ENCODE measurements at places on chromosomes 12 and 14.

DNA sequence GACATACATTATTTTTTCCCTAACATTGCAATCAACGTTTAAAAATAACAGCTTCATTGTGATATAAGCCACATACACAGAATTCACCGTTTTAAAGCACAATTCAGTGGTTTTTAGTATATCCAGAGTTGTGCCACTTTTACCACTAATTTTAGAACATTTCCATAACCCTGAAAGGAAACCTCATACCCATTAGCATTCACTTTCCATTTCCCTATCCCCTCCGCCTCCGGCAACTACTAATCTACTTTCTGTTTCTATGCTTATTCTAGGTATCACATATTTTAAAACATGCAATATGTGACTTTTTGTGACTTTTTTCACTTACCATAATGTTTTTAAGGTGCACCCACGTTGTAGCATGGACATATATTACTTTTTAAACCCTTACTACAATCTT is 55.6 kb upstream of the ISM2 start:
- no peak for DNase-seq

DNA sequence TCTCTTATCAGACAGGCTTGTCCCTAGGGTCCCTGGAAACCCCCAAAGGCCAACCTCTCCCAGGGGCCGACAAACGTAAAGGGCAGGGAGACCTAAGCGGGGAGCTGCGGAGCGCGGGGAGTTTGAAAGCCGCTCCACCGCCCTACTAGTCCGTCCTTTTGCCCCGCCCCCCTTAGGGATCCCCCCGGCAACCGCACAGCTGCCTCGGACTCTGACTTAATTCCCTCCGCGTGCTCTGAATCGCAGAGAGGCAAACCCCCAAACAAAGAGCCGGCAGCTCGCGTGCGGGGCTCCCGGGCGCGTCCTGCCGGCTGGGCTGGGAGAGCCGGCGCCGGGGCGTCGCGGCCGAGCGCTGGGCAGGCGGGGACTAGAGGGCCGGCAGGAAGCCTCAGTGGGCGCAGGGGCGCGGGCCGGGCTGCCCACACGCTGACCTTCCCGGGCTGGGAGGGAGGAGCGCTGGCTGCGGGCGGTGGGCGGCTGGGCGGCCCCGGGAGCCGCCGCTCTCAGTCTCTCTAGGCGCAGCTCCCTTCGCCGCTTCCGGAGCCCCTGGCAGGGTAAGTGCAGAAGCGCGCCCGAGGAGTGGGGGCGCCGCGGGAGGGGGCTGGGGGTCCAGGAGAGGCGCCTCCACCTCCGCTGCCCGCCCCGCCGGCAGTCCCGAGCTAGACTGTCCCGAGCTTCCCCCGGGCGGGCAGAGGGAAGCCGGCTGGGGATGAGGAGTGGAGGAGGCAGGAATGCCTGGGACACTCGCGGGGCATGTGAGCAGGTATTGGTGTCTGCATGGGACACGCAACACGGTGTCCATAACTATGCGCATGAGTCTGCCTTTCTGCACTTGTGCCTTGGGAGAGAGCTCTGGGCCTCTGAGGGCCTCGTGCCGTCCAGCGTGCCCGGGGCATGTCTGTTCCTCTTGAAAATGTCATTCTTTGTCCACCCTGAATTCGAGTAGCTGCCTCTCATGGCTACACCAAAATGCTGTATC is at the start of gene TSPAN11:
TSS of gene TSPAN11 (plus strand) at position 506 of the 979 bp plus-strand sequence. CDS start 27,244 bp downstream, outside the sequence.
- DNase-seq = no peak

GRCh38 chr14:96017882-96018281 is 21.3 kb upstream of the C14orf132 start:
- DNase-seq = no peak

DNA sequence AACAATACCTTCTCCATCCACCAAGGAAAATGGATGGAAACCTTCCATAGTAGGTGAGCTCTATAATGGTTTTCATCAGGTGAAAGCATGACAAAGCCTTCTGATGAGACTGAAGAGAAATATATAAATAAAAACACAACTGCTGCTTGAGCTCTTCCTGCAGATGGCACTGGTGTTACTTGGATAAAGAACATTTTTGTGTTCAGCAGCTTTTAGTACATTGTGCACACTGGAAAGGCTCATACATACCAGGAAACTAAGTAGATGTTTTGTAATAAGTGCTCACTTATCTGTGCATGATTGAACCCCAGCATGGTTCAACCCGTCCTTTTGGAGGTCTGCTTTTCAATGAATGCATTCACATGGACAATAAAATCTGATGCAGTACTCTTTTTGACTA is 357.3 kb upstream of the MIS18BP1 start:
- DNase-seq = no peak

DNA sequence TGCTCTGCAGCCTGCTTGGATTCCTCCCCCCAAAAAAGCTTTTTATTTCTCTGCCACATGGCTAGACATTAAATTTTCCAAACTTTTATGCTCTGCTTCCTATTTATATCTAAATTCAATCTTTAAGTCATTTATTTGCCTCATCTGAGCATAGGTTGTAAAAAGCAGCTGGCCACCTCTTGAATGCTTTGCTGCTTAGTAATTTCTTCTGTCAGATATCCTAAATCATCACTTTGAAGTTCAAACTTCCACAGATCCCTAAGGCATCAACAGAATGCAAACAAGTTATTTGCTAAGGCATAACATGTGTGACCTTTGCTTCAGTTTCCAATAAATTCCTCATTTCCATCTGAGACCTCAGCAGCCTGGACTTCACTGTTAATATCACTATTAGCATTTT is 209.6 kb downstream of the FSCB start:
- no peak for DNase-seq

DNA sequence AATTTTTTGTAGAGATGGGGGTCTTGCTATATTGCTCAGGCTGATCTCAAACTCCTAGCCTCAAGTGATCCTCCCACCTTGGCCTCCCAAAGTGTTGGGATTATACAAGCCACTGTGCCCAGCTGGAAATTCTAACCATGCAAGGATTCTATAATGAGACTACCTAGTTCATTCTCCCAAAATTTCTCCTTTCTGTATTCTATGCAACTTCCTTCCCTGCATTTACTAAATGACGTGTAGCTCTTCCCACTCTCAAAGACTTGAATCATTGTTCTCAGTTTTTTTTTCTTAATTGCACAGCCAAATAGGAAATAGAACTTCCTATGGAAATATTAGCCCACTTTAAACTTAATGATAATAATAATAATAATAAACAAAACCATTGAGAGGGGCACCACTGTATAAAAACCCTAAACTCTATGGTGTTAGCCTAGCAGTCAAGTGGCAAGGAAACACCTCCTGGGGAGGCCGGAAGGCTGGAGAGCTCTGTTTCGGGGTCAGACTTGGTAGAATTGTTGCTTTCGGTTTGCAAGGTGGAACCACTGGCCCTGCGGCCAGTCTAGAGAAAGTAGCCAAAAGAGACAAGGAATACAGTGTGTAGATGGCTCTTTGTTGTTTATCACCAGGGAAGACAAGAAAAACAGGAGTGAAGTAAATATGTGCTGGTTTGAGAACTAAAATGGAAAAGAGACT is 40.0 kb upstream of the TESC start:
- no peak for DNase-seq

- DNase-seq = no peak
Measured at GRCh38 chr12:5244513-5244972, 187.4 kb upstream of the NTF3 start.

DNA sequence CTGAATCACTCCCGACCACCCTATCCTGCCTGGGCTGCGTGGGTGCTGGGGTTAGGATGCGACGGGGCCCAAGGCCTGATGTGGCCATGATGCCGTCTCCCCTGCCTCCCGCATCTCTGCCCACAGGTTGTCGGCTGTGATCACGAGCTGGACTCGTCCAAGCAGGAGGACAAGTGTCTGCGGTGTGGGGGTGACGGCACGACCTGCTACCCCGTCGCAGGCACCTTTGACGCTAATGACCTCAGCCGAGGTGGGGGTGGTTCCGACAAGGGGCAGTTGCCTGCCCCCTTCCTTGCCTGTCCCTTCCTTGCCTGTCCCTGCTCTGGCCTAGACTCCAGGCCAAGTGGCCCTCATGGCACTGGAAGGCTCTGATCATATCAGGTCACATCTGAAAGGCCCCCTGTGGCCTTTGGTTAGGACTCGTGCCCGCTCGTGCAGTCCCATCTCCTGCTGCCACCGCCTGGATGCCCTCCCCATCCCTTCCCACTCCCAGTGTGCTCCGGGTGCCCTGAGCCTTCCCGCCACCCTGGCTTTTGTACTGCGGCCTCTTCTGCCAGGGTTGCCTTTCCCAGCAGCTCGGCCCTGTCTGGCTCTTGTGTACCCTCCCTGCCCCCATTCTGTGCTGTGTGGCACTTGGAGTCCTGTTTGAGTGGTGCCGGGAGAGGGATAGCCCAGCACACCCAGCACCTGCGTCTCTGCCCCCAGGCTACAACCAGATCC is 13.6 kb downstream of the PAPLN start:
- DNase-seq = no peak

DNA sequence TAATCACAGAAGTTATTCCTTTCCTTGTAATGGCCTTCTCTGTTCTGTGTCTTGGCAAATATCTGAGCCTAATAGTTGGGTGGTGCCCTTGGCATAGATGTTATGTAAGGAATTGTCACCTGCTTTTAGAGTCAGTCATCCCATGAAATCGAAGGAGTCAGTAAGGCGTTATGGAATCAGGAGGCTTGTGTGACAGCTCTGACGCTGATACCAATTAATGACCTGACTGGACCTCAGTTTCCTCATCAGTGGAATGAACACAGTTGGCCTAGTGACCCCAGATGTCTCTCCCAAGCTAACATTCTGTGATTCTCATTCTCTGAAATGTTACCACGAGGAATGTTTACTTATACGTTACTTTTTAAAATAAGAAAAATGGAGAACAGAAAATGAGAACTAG is 32.1 kb downstream of the TXNRD1 start:
- no peak for DNase-seq

- DNase-seq = no peak
Measured at GRCh38 chr14:24441485-24441884, 1.1 kb downstream of the SDR39U1 start.

- no peak for DNase-seq
Measured at GRCh38 chr14:37591311-37591940, 3.6 kb downstream of the FOXA1 start.

DNA sequence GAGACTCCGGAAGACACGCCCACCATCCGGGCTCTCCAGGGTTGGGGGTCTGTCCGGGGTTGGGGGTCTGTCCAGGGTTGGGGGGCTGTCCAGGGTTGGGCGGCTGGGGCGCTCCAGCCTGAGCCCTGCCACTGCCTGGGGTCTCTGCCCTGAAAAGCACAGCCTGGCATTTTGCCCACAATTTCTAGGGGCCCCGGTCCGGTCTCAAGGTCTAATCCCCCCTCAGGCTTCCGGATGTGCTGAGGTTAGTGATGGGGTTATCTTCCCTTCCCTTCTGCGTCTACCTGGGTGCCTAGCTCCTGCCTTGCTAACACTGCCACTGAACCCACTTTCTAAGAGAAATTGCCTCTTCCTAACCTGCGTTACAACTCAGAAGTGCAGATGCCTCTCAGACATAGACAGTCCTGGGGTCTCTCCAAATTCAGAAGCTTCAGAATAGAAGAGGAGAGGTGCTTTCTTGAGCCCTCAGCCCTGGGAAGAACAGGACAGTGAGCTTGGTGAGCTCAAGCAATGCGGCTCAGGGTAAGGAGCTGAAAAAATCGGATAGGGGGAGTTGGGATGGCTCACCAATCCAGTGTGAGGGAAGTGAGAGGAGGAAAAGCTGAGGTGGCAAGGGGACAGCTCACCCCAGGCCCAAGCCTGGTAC is 5.7 kb downstream of the LHX5 start:
- no peak for DNase-seq

GRCh38 chr14:106807493-106807892 is 1281.1 kb downstream of the TMEM121 start:
- DNase-seq = no peak

DNA sequence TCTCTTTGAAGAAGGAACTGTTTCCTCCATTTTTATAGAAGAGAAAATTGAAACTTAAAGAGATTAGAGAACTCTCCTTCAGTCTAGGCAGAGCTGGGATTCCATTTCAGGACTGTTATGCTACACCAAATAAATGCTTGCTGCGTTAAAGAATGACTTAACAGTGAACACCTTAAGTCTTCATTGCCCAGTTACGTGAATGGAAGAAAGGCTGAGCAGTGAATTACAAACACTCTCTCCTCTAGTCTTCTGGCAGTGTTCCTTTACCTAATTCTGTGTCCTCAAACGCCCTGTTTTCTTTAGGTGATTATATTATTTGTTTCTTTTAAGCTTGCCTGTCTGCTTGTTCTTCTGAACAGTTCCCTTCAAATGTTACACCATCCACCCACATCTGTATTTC is 59.7 kb downstream of the RCOR1 start:
- no peak for DNase-seq

- DNase-seq = no peak
Measured at GRCh38 chr14:88323086-88323522, at the start of gene KCNK10. TSS of gene KCNK10 (minus strand) at chr14:88323269. CDS start at chr14:88322798, 471 bp downstream.

DNA sequence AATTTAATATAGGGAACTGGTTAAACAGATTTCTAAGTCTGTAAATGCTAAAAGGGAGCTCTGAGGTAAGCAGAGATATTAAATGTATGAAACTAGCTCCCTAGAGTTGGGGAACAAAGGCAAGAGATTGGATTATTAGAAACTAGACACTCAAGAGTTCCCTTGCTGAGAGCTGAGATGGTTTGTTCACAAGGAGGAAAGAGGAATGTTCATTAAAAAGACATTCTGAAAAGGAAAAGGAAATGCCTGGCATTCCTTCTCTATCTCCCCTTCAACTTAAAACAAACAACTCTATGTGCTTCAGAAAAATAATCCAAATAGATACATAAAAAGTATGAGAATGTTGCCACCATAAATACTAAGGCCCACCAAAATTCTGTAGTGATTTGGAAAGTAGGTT is 73.7 kb downstream of the GALNT4 start:
- no peak for DNase-seq

DNA sequence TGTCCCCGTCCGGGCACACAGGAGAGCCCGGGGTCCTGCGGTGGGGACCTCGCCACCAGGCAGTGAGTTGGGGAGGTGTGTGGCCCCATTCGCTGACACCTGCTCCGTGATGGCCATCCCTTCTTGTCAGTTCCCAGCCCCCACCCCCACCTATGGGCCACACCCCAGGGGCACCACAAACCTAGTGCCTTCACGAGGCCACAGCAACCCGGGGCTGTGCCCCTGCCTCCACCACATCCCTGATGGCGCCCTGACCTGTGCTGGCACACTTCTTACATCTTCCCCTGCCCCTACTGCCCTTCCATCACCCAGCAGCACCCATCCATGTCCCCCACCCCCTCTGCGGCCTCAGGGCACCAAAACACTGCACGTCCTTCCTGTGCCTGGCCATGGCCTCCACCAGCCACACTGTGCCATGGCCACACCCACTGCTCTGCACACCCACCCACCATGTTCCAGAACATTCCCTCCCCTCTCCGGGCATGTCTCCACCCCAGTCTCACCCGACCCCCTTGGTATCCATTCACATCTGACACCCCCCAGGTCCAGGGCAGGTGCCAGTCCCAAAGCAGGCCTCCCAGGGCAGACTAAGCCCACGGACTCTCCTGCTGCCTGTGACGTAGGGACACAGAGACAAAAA is 24.4 kb downstream of the JAG2 start:
- peak; percentile 0 for DNase-seq

DNA sequence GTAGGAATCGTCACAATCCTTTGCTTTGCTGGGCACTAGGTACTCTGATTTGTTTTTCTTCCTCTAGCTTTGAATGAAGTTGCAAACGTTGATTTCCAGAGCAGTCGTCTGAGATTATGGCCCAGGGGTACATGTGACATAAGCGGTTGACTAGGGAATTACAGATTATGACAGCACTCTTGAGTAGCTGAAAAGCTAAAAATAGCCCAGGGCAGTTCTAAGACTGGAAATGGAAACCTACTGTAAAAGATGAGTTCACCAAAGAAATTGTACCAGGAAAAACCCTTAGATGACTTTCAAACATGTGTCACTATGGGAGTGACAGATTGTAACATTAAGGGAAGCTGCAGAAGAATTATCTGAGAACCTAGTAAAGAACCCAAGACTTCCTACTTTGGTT is 108.5 kb downstream of the ANO6 start:
- DNase-seq = no peak
